HCT116 (cell line): ENCODE measurements at places on chromosomes 7 and 10.

DNA sequence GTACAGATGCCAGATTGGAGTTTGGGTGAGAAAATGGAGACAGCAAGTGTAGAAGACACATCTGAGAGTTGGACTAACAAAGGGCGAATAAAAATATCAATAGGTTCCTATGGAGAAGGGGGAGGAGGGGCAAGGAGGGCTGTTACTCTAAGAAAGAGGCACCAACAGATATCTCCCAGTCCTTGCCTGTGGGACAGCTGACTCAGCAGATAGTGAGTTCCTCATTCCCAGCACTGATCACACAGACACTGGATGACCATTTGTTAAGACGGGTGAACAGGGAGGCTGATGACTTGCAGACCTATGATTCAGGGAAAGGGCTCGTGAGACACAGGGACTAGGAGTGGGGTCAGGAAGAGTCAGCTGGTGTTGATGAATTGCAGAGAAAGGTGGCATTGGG lies 5.7 kb upstream of the PRR15 start:
- H3K4me3 ChIP-seq: no peak overlapping the region
- no peaks in the 10 kb centered on the region for H3K36me3 ChIP-seq
- DNase-seq: no peak
- H3K27me3 ChIP-seq: no peaks in the 10 kb centered on the region

DNA sequence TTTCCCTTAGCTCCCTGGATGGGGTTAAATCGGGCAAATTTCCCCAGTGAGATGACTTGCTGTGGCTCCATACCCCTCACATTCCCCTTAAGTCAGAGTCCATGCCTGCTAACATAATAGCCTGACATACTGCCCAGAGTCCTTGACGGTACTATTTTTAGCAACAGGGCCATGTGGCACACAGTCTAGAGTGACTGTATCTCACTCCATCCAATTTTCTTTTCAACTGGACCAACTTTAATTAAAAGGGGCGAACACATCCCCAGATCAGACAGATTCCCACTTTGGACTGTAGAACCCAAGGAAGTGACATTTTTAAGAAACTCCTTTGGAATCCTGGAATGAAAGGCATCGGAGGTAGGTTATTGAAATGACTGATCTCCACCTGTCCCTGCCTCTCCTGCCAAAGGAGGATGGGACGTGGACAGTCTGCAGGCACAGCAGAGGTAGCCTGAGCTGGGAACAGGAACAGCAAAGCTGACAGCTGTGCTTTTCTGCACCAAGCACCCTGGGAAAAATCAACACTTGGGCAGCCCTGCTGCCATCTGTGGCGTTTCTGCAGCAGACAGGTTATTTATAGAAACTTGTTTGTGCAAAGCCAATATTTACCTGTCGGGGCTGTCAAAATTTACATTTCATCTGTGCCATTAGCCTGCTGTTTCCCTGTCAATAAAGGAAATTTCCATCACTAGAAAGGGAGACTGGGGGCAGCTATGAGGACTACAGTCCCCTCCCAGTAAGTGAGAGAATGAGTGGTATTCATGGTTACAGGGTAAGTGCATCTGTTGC lies 221.5 kb upstream of the AOAH start:
- H3K27me3 ChIP-seq: no peaks in the 10 kb centered on the region; the same call in 1 of the 2 replicates
- no peak for DNase-seq
- no peaks in the 10 kb centered on the region for H3K4me1 ChIP-seq
- no peaks in the 10 kb centered on the region for H3K36me3 ChIP-seq
- no peak overlapping the region for H3K27ac ChIP-seq
- H3K4me3 ChIP-seq: no peak overlapping the region

DNA sequence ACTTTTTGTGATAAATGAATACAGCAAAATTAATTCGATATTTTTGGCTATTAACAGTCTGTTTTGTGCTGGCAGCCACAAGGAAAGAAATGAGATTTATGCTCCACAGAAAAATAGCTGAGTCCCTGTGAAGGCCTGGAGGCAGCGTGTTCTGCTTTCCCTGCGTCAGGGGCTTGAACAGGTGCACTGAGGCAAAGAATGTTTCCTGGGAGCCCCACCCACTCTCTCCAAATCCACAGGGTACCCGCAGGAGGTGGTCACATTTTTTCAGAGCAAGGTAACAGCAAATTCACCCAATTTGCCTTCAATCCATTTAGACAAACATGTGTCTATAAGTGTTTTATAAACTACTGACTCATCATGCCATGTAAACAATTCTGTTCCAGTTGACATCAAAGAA lies 308.1 kb downstream of the TCERG1L start:
- H3K27me3 ChIP-seq: no peaks in the 10 kb centered on the region
- H3K4me1 ChIP-seq: no peaks in the 10 kb centered on the region
- DNase-seq: no peak
- no peaks in the 10 kb centered on the region for H3K36me3 ChIP-seq

GRCh38 chr10:104766341-104766740 lies 125.3 kb downstream of the SORCS3 start:
- no peaks in the 10 kb centered on the region for H3K36me3 ChIP-seq
- no peak overlapping the region for H3K4me3 ChIP-seq
- H3K27me3 ChIP-seq: peaks cover 45% of the 10 kb centered on the region
- H3K27ac ChIP-seq: no peak overlapping the region
- peaks cover 13% of the 10 kb centered on the region for H3K4me1 ChIP-seq

DNA sequence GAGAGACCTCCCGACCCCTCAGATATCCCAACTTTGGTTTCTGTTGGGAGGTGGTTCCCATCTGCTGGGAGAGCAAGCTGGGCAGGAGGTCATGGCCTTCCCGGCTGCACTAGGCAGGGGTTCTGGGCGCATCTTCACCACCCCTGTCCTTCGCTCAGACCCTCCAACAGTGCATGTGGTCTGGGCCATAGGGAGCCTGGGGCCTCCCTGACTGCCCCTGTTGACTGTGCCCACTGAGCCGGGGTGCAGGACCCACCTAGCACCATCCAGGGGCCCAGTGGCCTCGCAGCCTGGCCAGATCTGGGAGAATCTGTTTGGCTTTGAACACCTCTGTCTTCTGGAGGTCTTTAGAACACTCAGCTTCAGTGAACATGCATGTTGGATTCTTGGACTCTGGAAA lies 18.7 kb upstream of the INMT start:
- H3K27ac ChIP-seq: no peak overlapping the region
- no peaks in the 10 kb centered on the region for H3K36me3 ChIP-seq
- H3K4me1 ChIP-seq: no peaks in the 10 kb centered on the region
- H3K4me3 ChIP-seq: no peak overlapping the region
- no peak for DNase-seq
- H3K27me3 ChIP-seq: peaks cover 9% of the 10 kb centered on the region; the same call in 1 of the 2 replicates

- no peak for DNase-seq
- no peaks in the 10 kb centered on the region for H3K36me3 ChIP-seq
- no peaks in the 10 kb centered on the region for H3K27me3 ChIP-seq
- H3K4me3 ChIP-seq: no peak overlapping the region
- peaks cover 12% of the 10 kb centered on the region for H3K4me1 ChIP-seq
- H3K27ac ChIP-seq: no peak overlapping the region
Measured at GRCh38 chr10:61747307-61747706, 84.6 kb downstream of the CABCOCO1 start.
